ENCODE measurements at places on chromosomes 3 and 15.

DNA sequence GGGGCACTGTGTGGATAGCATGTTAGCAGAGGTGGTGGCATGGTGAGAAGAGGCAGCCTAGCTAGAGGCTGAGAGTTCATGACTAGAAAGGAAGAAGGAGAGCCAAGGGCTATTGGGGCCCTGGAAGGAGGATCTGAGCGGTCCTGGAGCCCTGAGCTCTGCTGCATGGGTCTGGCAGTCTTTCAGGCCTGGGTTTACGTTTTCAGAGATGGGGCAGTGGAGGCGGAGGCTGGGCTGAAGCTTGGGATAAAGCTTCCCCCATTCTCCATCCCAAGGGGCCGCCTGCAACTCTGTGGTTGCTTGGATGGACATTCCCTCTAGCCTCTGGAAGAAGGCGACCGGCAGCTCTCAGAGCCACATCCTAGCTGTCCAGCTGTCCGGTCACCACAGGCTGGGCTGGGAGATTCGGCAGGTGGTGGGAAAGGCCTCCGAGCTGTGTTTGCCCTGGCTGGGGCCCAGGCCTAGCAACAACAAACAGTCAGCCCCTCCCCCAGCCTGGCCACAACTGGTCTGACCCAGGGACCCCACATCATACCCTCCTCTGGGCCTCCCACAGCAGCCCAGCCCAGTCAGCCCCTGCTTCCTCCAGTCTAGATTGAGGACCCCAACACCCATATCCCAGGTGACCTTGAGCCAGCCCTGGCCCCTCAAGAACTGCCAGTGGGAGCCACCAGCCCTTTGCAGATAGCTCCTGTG lies 1.8 kb upstream of the SLC38A3 start:
- DNase-seq, result no peak

DNA sequence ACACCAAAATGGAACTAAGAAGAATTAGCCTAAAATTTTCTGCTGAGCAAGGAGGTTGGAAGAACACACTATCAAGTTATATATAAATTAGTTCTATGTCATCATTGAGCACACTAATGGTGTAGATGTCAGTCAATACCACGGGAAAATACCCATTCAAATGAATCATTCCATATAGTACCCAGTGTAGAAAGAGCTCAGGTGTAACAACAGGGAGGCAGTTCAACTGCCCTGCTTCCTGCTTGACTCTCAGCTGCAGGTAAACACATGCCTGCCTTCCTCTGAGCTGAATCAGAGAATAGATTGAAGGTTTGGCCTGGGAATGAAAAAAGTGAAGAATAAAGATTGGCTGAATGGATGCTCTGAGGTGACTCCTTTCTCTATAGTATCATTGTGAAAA lies 1088.0 kb downstream of the AGBL1 start:
- DNase-seq, result no peak

DNA sequence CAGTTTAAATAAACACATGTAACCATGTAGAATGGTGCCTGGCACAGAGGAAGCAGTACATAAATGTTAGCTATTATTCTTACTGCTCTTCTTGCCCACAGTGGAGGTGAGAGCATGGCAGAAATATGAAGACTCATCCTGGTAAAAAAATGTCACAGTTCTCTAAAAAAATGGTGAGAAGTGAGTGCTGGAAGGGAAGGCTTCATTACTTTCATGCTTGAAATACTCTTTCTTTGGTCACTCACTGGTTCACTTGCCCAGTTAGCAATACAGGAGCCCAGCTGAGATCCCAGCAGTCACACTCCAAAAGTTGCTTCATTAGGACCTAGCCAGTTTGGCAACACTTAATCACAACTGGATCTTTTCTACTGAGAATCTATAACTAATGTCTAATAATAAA lies 1017.2 kb downstream of the TUSC7 start:
- no peak for DNase-seq

- no peak for DNase-seq
These were observed 13.6 kb downstream of the GRM2 start for GRCh38 chr3:51720292-51721061.

- DNase-seq, result no peak
These were observed 10.4 kb downstream of the FAM174B start for GRCh38 chr15:92645051-92645631.

Data from activated naive CD4-positive, alpha-beta T cell (primary cell).